SW 1271 (cell line): ENCODE measurements at places on chromosomes 1 and 21.
A peak's percentile ranks its signal among the peaks of the same experiment; 100 is the strongest.

DNA sequence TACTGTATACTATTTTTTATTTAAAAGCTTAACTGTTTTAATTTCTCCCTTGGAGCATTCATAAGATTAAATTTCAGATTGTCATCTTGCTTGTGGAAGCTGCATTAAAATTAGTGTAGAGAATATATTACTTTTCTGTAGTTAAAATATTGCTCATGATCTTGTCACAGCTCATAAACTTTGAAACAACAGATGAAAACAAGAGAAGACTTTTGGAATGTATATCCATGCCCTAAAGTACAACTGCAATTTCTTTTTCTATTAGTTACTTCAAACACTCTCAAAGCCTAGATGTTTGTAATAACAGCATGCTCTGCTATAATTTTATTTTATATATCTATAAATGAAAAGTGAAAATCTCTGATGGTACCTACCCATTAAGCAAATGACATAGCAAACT, 155.9 kb downstream of the COL11A1 start:
- no peak for DNase-seq

DNA sequence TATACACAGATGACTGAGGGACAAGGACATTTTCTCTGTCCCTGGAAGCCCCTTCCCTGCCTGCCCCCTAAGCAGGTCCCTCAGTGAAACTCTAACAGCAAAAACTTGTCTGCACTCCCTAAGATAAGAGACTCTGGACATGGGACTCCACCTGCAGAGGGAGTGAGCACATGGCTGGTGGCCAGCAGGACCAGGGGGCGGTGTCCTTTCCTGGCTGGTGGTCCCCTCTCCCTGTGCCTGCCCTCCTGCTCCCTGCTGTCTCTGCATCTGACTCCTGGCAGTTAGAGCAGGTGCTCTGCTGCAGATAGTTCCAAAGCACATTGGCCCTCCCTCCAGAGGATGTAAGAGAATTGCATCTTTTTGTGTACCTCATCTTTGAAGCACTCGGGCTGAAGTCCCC, 215.5 kb downstream of the GRIK3 start:
- DNase-seq = no peak

DNA sequence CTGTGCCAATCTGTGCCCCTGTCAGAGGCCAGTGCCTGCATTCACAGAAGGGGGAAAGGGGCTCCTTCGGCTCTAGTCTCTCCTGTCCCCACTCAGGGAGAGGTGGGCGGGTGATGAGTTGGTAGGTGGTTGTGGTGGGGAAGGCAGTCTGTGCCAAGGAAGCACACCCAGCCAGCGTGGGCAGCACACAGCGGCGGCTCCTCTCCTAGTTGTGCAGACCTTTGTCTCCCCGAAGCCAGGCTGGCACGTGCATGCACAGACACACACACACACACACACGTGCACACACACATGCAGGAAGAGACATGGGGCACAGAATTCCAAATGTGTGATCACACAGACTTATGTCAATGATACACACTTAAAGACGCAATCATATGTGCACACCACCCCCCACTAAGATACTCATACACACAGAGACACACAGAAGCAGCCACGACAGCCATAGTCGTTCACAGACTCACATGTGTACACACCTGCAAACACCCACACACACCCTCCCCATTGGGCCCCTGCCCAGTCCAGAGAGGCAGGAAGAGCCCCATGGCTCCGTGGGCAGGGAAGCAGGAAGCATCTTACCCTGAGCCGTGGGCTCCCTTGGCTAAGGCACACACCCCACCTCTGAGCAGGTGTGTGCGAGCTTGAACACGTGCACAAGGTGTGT, 16.4 kb downstream of the RIMS3 start:
- no peak for DNase-seq

- peak; percentile 40 for DNase-seq
These were observed 16.5 kb downstream of the STK40 start for GRCh38 chr1:36369061-36369861.

GRCh38 chr1:47847763-47848162, 149.4 kb downstream of the TRABD2B start:
- no peak for DNase-seq

- DNase-seq = no peak
These were observed 355.6 kb upstream of the ST6GALNAC5 start for GRCh38 chr1:76511558-76512179.

DNA sequence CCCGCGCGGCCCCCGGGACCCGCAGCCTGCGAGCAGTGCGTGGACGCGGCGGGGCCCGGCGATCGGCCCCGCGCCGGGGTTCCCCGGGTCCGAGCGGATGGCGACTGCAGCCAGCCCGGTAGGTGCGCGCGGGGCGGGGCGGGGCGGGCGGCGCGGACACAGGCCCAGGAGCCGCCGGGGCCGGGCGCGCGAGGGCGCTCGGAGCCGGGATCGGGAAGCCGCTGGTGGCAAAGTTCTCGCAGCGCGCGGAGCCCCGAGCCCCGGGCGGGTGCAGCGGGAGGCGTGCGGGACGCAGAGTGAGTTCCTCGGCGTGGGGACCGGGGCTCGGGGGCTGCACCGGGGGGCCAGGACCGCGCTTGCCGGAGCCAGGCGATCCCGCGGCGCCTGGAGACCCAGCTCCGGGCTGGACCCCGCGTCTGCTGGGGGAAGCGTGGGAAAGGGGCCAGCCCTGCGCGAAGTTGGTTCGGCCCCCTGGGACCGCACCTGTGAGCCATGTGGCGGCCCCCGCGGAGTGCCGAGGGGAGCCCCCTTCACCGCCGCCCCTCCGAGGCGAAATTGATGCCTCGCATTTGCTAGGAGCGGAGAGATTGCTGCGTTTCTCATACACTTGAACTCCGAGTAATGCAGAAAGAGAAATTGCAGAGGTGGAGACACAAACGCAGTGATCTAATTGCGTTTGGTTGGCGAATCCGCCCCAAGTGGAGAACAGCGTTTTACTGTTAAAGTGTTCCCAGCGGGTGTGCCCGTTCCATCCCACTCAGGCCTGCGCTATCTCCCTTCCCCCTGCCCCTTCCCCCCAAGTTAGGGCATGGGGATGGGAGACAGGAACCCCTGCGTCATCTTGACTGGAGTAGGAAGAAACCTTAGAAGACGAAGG, 228.9 kb upstream of the TMEM51 start:
- DNase-seq = peak; percentile 8

DNA sequence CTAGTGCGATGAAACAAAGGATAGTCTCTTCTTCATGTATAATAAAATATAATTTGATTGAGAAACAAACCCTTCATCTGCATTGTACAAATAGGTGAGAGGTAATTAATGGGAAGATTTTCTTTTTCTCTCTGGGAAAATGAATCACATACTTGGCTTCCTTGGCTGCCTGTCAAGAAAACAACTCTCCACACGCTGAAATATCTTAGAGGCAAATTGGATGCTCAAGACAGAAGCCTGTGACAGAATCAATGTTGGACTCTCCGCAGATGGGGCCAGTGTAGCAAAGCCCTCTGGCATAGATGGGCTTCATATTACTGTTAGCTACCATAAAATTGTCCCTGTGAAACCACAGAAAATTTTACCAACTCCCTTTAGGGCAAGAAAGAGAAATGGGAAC, 186.6 kb downstream of the GRIK1 start:
- no peak for DNase-seq

DNA sequence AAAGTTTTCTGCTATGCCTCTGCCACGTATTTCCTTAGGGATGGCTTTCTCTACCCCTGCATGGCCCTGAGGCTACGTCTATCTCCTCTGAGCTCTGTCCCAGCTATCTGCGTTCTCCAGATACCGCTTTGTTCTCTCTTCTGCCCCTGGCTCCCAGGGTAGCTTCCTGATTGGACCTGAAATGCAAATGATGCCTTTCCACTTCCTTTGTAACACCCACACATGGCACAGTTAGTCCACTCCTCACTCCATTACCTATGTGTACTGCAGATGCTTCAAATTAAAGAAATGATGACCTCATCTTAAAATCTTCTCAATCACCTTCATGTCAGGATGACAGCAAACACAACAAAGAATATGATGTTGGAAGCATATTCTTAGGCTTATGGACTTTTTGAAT, 138.6 kb upstream of the POGK start:
- no peak for DNase-seq

DNA sequence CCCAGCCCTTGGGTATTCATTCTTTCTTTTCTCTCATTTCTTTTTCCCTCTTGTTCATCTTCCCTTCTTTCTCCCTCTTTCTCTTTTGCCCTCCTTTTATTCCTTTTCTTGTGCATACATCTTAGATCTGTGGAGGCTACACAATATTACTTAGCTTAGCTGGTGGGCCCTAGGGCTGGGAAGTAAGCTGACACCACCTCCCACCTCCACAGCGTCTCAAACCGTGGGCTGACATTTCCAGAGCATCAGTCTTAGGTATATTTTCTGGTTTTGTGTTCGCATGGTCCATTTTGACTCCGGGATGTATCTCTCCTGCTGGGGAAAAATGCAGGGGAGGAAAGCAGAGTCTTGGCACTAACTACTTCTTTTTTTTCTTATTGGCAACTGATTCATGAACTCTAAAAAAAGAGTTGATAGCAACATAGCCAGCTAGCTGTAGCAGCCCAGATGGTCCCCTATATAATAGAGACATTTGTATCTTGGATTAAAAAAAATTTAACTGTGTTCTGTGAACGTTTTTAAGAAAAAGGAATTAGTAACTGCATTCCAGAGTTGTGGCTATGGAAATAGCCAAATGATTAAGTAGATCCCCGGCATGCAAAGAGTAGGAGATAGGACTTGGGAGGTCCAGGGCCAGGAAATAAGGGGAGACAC, 15.5 kb downstream of the CNIH3 start:
- DNase-seq = no peak

GRCh38 chr1:244599937-244600350, 53.0 kb upstream of the DESI2 start:
- DNase-seq = peak; percentile 53

DNA sequence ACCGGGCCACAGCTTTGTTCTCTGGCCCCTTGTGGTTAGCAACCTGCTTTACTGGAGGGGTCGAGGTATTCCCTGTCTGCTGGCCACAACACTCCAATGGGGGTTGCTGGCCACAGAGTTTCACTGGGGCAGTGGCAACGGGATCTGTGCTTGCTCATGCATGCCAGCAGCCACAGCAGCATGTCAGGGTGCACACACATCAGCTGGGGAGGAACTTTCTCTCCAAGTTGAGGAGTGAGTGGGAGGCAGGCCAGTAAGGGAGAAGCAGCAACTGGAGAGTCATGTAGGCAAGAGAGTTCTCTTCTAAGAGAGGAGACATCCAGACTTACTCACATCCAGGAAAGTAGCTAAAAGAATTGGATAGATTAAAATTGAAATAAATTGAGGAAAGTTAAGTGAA, 38.0 kb downstream of the SAMD13 start:
- no peak for DNase-seq

DNA sequence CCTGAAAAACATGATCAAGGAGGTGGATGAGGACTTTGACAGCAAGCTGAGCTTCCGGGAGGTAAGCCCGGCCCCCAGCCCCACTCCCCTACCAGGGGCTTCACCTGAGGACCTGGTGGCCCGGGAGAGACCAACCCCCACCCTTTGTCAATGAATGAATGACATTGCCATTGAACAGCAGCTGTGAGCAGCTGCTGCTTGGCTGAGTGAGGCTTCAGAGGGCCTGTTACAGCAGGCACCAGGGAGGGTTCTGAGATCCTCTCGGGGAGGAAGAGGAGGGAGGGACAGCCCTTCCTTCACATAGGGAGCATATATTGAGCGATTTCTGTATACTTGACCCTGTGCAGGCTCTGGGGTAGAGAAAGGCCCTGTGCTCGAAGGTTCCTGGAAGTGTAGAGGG, 12.3 kb upstream of the CTRC start:
- DNase-seq = no peak

GRCh38 chr1:38487396-38487795, 372.2 kb downstream of the RRAGC start:
- DNase-seq = no peak

DNA sequence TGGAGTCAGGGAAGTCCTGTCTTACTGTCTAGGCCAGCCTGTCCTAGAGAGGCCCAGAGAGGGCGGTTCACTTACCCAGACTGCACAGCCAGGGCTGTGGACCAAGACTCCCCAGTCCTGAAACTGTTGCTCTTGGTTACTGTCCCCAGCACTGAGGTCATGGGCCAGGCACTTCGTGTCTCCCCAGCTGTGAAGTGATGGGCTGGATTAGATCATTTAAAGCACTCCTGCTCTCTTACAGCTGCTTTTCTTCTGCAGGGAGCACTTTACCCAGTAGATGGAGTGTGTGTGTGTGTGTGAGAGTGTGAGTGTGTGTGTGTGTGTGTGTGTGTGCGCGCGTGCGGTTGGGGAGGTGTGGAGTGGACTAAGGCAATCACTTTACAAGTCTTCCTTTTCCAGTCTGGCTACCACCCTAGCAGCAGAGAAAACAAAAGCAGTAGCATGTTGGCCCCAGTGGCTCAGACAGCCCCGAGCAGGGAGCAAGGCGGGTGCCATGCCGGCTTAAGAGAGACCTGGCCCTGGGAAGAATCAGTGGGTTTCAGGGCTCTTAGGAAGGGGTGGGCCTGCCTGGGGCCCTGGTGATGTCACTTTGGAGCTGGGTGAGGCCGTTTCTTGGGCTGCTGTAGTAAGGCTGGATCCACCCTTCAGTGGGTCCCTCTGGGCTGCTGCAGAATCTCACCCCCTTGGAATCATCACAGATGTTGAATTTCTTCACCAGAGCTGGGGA, 2.4 kb downstream of the SPSB1 start:
- DNase-seq = no peak

- no peak for DNase-seq
These were observed 16.5 kb downstream of the CCDC30 start for GRCh38 chr1:42479621-42480020.

- no peak for DNase-seq
These were observed 12.0 kb upstream of the FMO2 start for GRCh38 chr1:171173069-171173468.

- no peak for DNase-seq
These were observed 8.0 kb downstream of the LMO4 start for GRCh38 chr1:87336623-87337067.

DNA sequence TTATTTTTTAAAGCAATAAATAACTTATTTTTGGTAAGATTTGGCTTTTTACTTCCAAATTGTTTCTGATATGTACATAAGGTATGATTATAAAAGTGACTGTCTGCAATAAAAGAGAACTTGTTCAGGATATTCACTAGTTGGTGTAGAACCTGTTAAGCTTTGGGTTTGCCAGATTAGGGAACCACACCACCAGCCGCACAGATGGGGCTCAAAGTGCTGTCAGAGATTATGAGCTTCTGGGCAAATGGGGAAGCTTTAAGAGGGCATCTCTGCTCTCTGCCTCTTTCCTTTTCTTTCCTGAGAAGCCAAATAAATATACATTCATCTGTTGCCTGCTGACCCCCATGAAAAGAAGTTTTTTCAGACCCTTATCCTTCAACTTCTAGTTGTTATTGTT, 25.4 kb downstream of the IVNS1ABP start:
- no peak for DNase-seq

GRCh38 chr1:154620751-154621150, 12.8 kb upstream of the ADAR start:
- DNase-seq = no peak

DNA sequence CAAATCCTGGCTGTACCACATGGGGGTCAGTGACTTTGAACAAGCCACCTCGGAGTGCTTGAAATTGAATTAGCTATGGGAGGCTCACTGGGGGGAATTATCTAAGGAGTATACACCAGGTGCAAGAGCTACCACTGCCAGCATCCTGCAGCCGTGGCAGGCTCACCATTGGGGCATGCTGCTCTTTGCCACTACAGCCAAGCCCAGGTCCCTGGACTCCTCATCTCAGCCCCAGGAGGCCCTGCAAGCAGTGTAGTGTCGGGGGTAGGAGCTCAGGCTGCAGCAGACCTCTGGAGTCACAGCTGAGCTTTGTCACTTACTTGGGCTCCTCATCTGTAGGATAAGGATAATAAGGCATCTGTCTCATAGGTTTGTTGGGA, 35.3 kb downstream of the ACOT11 start:
- no peak for DNase-seq
